Activated CD4-positive, CD25-positive, alpha-beta regulatory T cell (primary cell): ENCODE measurements at places on chromosomes 5 and 9.

GRCh38 chr5:33588654-33589372 is 148.0 kb downstream of the TARS1 start:
- peak; percentile 5 for DNase-seq

DNA sequence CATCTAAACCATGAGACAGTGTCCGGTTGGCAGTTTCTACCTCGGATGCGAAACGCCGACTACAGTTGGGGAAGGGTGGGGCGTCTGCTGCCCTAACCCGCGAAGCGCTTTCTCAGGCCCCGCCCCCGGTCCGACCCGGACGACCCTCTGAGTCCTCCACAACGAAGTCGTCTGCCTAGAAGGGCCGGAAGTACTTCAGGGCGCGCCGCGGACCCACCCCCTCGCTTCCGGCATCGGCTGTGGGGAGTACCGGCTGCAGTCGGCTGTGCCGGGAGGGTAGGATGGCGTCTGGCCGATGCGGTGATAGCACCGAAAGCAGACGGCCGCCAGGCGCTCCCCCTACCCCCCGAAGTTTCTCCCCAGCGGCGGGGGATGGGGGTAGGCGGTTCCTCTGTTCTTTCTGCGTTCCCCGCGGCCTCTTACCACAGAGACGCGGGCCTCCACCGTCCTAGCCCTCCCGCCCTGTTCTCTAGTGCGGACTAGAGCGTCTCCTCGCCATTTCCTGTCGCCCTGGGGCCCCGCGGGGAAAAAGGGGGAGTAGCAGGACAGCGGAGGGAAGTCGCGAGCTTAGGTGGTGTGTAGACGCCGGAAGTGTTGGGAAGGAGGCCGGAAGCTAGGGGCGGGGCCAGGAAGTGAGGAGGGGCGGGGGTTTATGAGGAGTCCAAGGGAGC is at the start of gene TRIM41:
Gene TRIM41 (plus strand): TSS at position 224 of the 671 bp plus-strand sequence. CDS start 719 bp downstream, outside the sequence.
- DNase-seq, result no peak

DNA sequence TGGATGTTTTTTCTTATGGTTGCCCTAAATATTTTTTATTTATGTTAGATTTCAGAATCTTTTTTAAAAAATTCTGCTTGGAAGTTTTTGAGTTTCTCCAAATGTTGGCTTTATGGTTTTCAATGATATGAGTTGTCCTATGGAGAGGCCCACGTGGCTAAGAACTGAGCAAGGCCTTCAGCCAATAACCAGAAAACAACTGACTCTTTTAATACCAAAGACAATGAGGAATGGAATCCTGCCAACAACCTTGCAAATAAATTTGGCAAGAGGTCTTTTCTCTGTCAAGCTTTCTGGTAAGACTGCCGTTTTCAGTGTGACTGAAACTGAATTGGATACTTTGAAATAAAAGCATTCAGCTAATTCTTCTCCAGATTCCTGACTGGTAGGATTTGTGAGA is 1740.1 kb upstream of the WWC1 start:
- no peak for DNase-seq

GRCh38 chr5:113221294-113222176 is 213.3 kb downstream of the TSSK1B start:
- no peak for DNase-seq

GRCh38 chr9:385818-386398 is 171.2 kb downstream of the DOCK8 start:
- no peak for DNase-seq

DNA sequence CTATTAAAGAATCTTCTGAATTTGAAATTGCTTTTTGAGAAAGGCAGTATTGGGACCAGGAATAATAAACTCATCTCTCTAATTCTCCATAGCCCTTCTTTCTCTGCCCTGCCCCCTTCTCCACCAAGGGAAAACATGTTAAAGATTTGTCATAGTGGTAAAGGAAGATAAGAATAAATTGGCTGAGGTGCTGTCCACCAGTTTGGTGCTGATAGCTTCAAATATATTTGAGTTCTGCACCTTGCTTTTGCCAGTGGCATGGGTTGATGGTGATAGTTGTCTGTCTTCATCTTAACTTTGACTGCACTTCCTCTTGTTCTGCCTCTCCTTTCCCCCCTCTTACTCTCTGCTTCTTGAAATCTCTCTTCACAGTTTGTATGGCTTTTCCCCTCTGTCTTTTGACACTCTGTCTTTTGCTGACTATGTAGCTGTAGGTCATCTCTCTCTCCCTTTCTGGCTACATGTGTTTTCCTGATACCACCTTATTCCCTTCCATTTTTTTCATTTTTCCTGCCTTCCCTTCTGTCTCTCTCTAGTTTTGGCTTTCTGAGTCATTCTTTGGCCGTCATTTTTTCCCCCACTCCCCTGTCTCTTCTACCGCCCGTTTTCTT is 56.6 kb downstream of the NDUFS4 start:
- no peak for DNase-seq

DNA sequence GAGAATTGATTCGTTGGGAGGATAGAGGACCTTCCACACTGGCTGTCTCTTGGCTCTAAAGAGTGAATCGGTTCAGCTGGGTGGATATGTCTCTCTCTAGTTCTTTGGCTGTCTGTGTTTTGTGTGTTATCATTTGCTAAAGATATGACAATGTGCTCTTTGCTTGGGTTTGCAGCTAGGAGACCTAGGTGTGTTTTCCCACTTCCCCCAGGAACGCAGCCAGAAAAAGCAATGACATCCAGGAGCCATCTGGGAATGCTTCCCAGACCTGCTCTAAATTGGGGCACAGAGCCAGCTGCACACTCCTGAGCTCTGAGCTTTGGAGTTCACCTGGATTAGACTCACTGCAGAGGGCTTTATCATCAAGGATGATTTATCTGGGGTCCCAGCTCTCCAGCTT is 12.8 kb upstream of the PDZD2 start:
- DNase-seq, result no peak

GRCh38 chr5:116686438-116686837 is 111.8 kb upstream of the SEMA6A start:
- DNase-seq, result no peak

GRCh38 chr5:73994963-73995362 is 369.0 kb downstream of the ARHGEF28 start:
- no peak for DNase-seq

- DNase-seq, result no peak
Measured at GRCh38 chr9:129523943-129524581, 96.8 kb downstream of the C9orf50 start.

- no peak for DNase-seq
Measured at GRCh38 chr5:56091664-56092063, 96.9 kb upstream of the IL6ST start.

DNA sequence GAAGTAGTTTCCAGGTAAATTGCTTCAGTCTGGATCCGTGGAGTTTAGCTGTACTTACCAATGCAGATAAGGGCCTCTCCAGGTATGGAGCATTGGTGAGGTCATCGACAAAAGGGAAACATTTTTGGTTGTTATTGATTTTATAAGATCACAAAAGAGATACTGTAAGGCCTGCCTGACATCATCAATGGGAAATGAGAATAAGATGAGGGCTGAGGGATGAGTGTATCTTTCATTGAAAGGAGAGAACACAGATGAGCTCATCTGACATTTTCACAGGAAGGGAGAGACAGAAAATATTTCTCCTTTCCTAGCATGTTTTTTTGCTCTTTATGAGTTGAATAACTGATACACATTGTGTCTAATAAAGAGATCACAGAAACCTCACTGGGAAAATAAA is 233.6 kb downstream of the SAXO1 start:
- DNase-seq, result no peak

GRCh38 chr5:154647761-154648145 is 107.4 kb upstream of the LARP1 start:
- DNase-seq, result no peak

- no peak for DNase-seq
Measured at GRCh38 chr9:106862821-106863720, at the start of gene ZNF462. TSS of gene ZNF462 (plus strand) at chr9:106863166. CDS start at chr9:106923384, 60,218 bp downstream.

DNA sequence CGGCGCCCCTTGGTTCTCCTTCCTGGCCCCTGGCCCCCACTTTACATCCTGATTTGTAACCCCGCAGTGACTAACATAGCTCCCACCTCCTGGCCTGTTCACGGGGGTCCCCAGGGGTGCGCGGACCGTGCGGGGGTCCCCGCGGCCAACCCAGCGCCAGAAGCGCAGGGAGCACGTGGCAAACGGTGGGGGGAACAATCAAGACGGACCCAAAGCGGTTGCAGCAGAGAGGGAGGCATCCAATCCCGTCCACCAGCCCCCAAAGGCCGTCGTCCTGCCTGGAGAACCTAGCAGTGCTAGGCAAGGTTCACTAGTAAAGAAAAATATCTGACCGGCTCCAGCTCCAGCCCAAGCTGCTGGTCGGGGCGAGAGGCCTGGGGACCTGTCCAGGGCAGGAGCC is 201.5 kb downstream of the AUH start:
- DNase-seq, result no peak

- DNase-seq, result no peak
Measured at GRCh38 chr9:70682298-70682697, 267.8 kb upstream of the KLF9 start.

- DNase-seq, result no peak
Measured at GRCh38 chr9:121273064-121273775, 5.3 kb downstream of the GSN start.

DNA sequence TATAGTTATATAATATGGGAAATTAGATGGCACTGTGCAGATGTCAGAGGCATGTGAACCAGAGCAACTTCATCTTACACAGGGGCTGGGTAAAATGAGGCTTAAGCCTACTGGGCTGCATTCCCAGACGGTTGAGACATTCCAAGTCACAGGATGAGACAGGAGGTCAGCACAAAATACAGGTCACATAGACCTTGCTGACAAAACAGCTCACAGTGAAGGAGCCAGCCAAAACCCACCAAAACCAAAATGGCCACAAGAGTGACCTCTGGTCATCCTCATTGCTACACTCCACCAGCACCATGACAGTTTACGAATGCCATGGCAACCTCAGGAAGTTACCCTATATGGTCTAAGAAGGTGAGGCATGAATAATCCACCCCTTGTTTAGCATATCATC is 479.4 kb downstream of the TLR4 start:
- DNase-seq, result no peak

- no peak for DNase-seq
Measured at GRCh38 chr5:141951332-141951781, 6.6 kb downstream of the PCDH12 start.

GRCh38 chr9:111965566-111966019 is 69.0 kb downstream of the UGCG start:
- no peak for DNase-seq

DNA sequence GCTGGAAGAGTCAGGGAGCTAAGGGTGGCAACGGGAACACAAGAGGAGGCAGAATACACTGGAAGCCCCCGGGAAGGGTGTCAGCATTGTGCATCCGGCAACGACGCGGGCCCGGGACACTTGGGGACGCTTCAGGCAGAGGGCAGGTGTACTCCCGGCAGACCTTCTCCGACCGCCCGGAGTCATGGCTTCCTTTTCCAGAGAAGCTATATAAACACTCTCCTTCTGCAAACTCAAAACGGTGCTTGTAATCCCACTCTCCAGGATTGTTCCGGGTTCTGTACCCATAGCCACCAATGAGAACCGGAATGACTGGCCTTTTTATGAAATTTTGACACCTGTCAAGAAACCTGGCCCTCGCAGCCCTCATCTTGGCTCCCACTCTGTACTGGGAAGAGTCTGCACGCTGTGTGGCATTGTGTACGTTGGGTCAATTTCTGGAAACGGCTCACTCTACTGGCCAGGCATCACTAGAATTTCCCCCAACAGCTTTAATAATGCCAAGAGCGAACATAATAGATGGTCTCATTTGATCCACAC is 462 bp upstream of the MCC start:
- no peak for DNase-seq

GRCh38 chr5:93307557-93307956 is 273.5 kb downstream of the NR2F1-AS1 start:
- no peak for DNase-seq

DNA sequence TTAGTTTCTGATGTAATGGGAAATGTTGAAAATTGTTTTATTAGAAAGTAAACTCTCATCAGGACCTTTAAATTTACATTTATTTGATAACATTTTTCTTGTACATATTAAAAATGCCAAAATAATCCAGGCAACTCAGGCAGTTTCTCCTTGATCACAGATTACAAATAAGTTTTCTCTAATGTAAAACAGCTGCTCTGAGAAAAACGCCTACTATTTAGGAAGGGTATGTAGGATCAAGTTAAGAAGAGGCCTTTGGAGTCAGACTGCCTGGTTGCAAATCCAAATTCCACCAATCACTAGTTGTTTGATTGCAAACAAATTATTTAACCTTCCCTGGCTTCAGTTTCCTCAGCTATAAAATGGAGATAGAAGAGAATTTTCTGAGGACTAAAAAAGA is 610.8 kb downstream of the PDE4D start:
- DNase-seq, result no peak

GRCh38 chr5:180324601-180324950 is 28.6 kb downstream of the GFPT2 start:
- DNase-seq, result no peak

- DNase-seq, result no peak
Measured at GRCh38 chr5:10452768-10453331, 11.2 kb downstream of the ROPN1L start.

GRCh38 chr9:76369583-76369982 is 24.6 kb downstream of the RFK start:
- no peak for DNase-seq

DNA sequence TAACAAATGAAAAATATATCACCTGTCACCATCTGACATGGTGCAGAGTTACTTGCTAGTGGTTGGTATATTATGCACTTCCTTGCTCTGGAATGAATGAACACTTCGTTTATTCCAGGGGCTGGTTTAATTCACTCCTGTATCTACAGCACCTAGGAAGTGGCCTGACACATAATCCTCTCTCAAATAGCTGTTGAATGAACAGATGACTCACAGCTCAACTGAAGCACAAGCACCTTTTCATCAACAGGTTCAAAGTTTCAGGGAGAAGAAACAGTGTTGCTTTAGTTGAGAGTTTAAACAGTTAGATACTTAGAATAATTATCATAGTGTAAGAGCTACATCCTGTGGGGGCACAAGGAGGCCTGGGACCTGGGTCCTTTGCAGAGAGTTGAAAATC is 135.0 kb upstream of the DAP start:
- DNase-seq, result no peak
